Common myeloid progenitor, CD34-positive (primary cell): ENCODE measurements at places on chromosomes 12 and 14.

GRCh38 chr12:14171106-14171505 is 189.7 kb upstream of the GRIN2B start:
- DNase-seq = no peak

- DNase-seq = peak; percentile 85
Observed at GRCh38 chr12:124940393-124941169, 26.1 kb upstream of the UBC start.

- peak; percentile 95 for DNase-seq
Observed at GRCh38 chr12:117042171-117042842, 56.9 kb downstream of the TESC start.

- peak; percentile 24 for DNase-seq
Observed at GRCh38 chr14:101839236-101839635, 77.7 kb downstream of the PPP2R5C start.

DNA sequence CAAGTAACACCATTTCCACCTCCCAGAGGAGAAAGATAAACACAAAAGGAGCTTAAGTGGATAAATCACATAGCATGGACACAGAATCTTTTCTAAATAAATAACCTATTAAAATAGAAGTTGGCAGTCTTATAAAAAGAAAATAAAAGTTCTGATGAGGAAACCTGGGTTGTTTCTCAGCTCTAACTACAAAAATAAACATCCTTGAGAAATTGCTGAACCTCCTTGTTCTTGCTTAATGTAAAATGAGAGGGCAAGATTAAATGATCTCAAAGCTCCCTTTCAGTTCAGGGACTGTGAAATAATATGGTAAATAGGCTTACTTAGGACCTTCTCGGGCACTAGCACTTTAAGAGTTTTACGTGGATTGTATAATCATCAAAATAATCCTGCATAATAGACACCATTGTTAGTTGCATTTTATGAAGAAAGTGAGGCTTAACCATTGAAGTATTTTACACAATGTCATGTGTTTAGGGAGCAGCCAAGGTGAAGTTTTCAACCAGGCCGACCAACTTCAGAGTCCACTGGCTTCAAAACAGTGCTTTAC is 214.0 kb upstream of the NOVA1 start:
- DNase-seq = no peak

DNA sequence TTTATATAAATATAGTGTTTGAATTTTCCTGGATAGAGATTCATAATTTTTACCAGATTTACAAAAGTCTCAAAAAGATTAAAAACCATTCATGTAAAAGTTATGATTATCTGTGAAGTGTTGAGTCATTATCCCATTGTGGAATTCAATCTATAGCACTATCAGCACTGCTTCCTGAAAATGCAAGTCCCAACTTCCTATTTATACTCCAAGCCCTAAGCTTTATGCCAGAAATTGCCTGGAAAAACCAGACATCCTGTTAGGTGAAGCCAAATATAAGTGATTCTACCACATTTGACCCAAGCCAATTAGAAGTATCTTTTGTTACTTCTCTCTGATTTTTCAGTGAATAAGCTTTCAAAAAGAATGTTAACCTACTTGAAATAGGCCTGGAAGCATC is 129.1 kb downstream of the GPR135 start:
- DNase-seq = no peak

- DNase-seq = no peak
Observed at GRCh38 chr14:96121660-96122395, 82.7 kb downstream of the C14orf132 start.

- no peak for DNase-seq
Observed at GRCh38 chr14:100626614-100627013, 39.4 kb upstream of the BEGAIN start.

DNA sequence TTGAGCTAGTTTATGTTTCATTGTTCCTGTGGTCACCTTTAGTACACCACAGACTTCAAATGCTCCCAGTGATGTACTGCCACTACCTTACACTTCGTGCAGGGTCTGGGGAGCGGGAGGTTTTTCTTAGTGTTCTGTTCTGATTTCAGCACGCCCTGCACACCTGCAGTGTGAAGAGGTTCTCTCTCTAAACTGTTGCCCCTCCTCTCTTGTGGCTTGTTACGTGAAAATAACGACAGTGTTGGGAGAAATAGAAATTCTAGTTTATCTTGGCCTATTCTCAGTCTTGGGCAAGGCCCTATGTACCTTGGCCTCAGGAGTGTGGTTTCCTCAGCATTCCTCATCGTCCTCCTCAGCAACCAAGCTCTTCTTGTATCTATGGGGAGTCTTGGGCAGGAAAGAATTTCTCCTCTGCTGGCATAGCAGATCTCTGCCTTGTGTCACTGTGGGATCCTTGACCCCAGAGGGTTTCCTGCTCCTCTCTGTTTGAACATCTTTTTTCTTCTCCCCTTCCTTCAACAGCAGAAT is 48.6 kb downstream of the EIF2S3B start:
- DNase-seq = no peak

DNA sequence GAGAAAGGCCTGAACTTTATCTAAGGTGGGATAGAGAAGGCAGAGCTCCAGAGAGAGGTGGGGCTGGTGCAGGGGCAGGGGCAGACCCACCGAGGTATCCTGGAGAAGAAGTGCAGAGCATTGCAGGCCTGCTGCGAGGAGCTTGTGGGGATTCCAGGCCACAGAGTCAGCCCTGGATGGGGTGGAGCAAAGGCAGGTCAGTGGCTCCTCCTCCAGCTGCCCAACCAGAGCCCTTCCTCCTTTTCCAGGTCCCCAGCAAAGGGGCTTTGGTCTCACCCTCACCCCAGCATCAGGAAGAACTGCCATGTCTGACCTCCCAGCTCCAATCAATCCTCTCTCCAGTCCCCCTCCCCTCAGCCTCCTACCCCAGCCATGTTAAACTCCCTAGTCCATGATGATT is 19.8 kb upstream of the ZNF740 start:
- DNase-seq = no peak

GRCh38 chr12:18864900-18865561 is 127.1 kb downstream of the CAPZA3 start:
- no peak for DNase-seq
